ENCODE measurements at places on chromosomes 7 and 10. TPM values are rescaled to one million over a fixed set of nuclear protein-coding genes. Genes with fewer than 3 reads are reported as not detected.
A peak's percentile ranks its signal among the peaks of the same experiment; 100 is the strongest.

DNA sequence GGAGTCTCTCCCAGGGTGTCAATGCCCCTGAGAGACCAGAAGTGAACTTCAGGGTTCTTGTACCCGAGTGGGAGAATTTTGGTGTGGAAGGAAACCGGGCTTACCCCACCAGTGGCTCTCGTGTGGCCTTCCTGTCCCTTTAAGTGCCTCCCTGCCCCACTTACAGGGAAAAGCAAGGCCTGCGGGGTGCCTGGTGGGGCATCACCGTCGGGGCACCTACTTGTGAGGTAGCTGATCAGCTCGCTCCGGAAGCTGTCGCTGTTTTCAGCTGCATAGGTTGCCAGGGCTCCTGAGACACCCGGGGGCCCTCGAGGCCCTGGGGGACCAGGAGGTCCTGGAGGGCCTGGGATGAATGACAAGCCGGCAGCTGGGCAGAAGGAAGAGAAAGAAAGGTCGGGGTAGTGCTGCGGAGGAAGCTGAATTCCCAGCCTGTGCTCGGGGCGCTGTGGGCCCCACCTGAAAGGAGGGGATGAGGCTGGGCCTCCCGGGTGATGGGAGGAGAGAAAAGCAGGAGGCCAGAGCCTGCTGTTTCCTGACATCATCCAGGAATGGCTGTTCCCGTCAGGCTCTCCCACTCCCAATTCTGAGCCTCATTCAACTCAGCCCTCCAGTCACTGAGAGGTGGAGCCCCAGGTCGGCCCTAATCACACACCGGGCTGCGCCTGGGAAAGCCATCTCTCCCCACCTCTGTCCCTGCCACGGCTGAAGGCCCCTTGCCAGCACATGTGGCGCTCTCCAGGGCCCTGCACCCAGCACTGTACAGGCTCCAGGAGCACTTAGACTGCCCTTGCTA is 51.1 kb downstream of the COL17A1 start:
- no peak for DNase-seq
- H3K4me1 ChIP-seq: no peaks in the 10 kb centered on the region
- H3K4me3 ChIP-seq: no peak overlapping the region
- peaks cover 10% of the 10 kb centered on the region for H3K36me3 ChIP-seq

- H3K4me3 ChIP-seq: no peak overlapping the region
- no peak for DNase-seq
- no peaks in the 10 kb centered on the region for H3K36me3 ChIP-seq
- no peaks in the 10 kb centered on the region for H3K4me1 ChIP-seq
Measured at GRCh38 chr10:2431961-2432360, 635.4 kb upstream of the PFKP start.

DNA sequence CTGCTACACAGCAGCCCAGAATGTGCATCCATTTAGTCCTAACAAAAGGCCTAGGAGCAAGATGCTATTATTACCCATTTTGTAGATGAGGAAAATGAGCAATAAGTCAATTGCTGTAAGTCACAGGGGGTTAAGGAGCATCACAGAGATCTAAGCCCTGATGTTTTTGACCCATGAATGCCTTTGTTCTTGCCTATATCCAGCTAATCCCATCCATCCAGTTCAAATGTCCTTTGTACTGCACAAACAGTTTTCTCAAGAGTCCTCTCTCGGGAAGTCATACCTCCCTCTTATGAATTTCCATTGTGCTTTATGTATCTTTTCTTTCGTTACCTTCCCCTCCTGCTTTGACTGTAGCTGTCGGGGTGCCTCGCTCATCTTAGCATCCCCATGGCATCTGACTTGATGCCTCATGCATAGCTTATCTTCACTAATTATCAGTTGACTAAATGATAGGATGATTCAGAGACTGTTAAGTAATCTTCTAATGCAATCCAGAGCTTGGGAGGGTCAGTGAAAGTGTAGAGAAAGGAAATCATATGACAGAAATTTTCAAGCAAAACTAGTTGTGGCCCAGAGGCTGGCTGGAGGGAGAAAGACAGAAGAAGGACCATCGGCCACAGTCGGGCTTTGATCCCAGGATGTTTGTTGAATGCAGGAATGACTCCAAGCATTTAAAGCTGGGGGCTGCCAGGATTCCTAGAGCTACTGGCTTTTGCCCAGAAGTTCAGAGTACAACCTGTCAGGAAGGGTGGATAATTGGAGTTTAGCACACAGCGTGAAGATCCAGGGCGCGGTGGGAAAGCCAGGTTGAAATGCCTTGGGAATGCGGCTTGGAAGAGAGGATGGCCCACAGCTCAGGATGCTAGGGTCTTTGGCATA is 23.5 kb downstream of the BLVRA start:
- H3K27ac ChIP-seq: no peak overlapping the region
- H3K4me1 ChIP-seq: no peaks in the 10 kb centered on the region
- H3K27me3 ChIP-seq: no peaks in the 10 kb centered on the region

DNA sequence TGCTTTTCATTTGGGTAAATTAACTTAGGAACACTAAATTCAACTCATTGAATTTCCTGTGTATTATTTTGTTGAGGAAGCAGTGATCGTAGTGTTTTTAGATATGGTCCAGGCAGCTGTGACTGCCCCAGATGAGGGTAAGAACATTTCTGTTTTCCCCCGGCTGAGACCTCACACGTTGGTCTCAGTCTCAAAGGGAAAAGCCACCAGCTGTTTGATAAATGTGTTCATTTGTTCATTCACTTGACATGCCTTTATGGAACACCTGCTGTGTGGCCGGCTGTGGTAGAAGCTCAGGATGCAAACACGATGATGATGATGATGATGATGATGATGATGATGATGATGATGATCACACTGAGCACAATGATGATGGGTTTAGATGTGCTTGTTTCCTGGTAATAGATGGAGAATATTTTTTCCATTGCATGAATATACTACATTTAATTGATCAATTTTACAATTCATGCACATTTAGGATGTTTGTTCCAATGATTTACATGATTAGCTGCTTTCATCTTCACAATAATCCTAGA is 125.6 kb upstream of the ZNF32 start:
- H3K4me1 ChIP-seq: no peaks in the 10 kb centered on the region
- H3K27me3 ChIP-seq: peaks cover 1% of the 10 kb centered on the region
- no peak overlapping the region for H3K4me3 ChIP-seq
- no peak for DNase-seq
- H3K27ac ChIP-seq: no peak overlapping the region
- H3K36me3 ChIP-seq: no peaks in the 10 kb centered on the region

DNA sequence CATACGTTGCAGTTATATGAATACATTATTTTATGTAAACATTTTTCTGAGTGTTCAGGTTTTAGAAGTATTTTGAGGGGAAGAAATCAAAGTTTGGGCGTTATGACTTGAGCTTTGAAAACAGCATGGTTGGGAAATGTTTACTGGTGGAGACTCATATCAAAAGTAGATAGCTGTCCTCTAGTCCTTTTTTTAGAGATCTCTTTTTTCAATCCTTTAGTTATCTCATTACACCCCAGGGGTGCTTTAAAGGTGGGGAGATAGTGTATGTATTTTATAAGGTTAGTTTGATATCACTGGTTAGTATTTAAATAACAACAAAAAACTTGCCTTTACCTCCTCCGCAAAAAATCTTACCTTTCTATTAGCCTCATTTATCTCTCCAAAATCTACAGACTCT is 2.3 kb downstream of the DMTF1 start:
- H3K4me1 ChIP-seq: peaks cover 65% of the 10 kb centered on the region
- H3K4me3 ChIP-seq: peak overlapping the region; percentile 99
- no peaks in the 10 kb centered on the region for H3K27me3 ChIP-seq
- no peak overlapping the region for H3K27ac ChIP-seq
- no peak for DNase-seq

DNA sequence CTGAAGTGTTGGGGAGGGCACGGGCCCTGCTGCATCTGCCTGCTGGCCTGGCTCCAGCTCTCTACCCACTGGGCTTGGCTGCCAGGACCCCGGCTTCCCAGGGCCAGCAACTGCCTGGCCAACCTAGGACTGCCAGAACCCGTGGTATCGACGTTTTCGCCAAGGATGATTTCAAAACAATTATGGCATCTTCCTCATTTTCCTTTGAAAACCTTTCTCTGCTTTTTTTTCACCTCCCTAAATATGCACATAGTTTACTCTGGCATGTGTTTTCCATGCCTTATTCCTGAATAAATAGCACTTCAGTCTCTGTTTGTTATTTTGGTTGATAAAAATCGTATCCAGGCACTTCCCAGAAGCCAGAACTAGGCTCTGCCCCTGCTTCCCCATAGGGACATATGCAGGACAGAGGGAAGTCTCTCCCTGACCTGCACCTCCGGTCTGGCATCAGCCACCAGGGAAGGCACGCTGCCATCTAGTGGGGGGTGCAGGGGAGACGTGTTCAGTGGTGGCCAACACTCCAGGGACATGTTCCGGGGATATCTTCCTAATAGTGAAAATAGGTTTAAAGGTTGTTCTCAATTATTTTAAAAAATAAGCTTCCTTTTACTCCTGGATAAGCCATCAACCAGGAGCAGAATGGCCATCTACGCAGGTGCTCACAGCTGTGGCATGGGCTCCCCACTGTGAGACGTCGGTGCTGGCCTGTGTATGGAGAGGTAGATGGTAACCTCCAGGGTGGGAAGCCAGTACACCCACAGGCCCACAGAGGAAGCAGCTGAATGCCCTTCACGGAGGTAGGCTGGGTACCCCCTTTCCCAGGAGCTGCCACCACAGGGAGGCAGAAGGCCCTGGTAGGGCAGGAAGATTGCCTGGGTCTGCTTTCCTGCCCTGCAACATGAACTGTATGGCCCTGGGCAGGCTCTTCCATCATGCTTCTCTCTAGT is 30.7 kb upstream of the ANTXRL start:
- H3K36me3 ChIP-seq: no peaks in the 10 kb centered on the region
- peaks cover 2% of the 10 kb centered on the region for H3K27me3 ChIP-seq
- H3K4me3 ChIP-seq: no peak overlapping the region
- H3K27ac ChIP-seq: no peak overlapping the region
- no peak for DNase-seq

DNA sequence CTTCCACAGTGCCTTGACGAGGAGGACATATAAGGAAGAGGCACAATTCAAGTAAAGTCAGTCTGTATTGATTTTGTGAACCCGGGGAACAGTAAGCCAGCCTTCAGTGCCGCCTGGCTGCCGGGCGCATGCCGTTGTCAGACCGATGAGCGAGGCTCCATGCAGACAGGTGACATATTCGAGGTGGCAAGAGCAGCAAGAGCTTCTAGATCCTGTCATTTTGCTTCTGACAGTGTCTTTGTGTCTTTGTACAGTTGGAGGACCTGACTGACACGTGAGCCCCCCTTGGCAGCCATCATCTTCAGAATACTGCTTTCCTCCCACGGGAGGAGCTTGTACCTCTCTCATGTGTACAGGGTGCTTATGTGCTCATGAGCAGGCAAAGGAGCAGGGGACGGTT is 387.5 kb upstream of the GALNT17 start:
- peaks cover 2% of the 10 kb centered on the region for H3K4me1 ChIP-seq
- H3K27me3 ChIP-seq: no peaks in the 10 kb centered on the region
- H3K4me3 ChIP-seq: no peak overlapping the region
- no peaks in the 10 kb centered on the region for H3K36me3 ChIP-seq
- no peak overlapping the region for H3K27ac ChIP-seq
- DNase-seq: no peak

DNA sequence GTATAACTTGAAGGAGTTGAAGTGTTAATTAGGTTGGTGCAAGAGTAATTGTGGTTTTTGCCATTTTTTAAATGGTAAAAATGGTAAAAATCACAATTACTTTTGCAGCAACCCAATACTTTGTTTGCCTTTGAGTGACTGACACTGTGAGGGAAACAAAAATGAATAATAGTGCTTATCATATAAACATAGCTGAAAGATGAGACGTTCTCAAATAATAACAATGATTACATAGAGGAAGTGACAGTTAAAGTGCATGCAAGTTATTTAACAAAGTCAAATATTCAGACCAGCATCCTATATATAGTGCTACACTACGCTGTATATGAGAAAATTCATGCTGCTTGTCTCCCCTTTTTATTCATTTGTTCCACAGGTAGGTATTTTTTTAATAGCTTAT is 4.7 kb upstream of the HBP1 start:
- no peak overlapping the region for H3K27ac ChIP-seq
- no peak overlapping the region for H3K4me3 ChIP-seq
- H3K4me1 ChIP-seq: peaks cover 13% of the 10 kb centered on the region
- peaks cover 13% of the 10 kb centered on the region for H3K36me3 ChIP-seq
- peaks cover 6% of the 10 kb centered on the region for H3K27me3 ChIP-seq
- DNase-seq: no peak

Gene BMPER
- total RNA-seq: not detected

DNA sequence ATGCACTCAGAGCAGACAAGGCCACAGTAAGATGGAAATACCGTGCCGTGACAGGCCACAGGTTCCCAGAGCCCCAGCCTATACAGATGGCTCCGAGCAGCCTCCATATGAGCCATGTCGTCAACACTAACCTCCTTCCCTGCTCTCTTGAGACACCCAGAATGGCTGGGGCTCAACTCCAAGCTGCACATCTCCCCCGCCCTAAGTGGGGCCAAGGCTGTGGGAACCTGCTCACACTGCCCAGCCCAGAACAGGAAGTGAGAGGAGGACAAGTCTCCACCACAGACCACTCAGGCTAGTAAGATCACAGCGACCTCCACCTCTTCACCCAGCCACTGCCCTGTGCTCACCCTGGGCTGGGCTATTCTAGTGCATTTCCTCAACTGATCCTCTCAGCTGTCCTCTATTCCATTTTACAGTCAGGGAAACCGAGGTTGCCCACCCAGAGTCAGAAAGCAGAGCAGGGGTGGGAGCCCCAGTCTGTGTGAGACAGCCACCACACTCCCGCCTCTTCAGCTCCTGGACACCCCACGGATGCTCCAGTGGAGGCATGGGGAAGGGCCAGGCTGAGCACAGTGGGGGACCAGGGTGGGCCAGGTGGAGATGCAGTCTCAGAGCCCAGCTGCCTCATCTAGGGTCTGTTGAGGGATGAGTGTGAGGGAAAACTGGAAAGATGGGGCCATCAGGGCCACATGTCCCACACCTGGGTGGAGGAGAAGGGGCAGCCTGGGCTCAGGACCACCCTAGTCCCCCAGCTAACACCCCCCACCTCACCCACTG is 11.6 kb downstream of the GRID1 start:
- no peak overlapping the region for H3K4me3 ChIP-seq
- no peak for DNase-seq
- no peak overlapping the region for H3K27ac ChIP-seq

GRCh38 chr7:1898628-1899185 is 228.6 kb downstream of the ELFN1 start:
- no peak overlapping the region for H3K4me3 ChIP-seq
- no peaks in the 10 kb centered on the region for H3K27me3 ChIP-seq
- DNase-seq: no peak

DNA sequence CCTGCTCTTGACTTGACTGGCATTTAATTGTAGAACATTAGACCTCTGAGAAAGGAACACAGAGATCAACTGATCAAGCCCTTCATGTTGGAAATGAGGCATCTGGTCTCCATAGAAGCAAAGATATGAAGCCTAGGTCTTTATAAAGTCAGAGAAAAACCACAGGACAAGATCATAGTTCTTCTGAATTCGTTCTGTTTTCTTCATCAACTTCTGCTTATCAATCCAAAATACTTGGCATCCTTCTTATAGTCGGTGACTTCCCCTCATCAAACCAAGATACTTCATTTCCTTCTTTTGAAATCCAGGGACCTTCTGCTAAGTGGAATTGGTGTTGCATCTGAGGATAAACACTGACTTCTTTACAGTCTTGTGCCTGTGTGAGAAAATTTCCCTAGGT is 77.1 kb upstream of the PRKCQ start:
- peaks cover 15% of the 10 kb centered on the region for H3K27me3 ChIP-seq
- H3K4me1 ChIP-seq: no peaks in the 10 kb centered on the region
- H3K36me3 ChIP-seq: no peaks in the 10 kb centered on the region
- no peak for DNase-seq
- no peak overlapping the region for H3K27ac ChIP-seq

Gene SOSTDC1
- not detected for total RNA-seq

Gene XRCC2
- 2.3 TPM for total RNA-seq
